Neural crest cell (in vitro differentiated cells): ENCODE measurements at places on chromosomes 4 and X. TPM values are rescaled to one million over a fixed set of nuclear protein-coding genes. Genes with fewer than 3 reads are reported as not detected.
A peak's percentile ranks its signal among the peaks of the same experiment; 100 is the strongest.

DNA sequence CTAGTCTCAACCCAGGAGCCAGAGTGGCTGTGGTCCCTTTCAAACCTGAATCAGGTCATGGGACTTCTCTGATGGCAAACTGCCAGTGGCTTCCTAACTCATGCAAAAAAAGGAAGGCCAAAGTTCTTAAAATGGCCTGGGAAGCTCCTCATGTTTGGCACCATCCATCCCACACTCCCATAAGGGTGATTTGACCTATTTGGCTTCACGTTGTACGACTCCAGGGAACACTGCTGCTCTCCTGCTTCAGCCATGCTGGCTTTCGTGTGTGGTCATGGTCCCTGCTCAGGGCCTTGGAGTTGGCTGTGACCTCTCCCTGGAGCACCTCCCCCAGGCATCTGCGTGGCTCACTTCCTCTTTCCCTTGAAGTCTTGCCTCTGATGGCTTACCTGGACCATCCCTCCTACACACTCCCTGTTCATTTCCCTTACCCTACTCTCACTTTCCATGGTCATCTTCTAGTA, 12.8 kb upstream of the TMSB4X start:
- DNase-seq, result no peak

DNA sequence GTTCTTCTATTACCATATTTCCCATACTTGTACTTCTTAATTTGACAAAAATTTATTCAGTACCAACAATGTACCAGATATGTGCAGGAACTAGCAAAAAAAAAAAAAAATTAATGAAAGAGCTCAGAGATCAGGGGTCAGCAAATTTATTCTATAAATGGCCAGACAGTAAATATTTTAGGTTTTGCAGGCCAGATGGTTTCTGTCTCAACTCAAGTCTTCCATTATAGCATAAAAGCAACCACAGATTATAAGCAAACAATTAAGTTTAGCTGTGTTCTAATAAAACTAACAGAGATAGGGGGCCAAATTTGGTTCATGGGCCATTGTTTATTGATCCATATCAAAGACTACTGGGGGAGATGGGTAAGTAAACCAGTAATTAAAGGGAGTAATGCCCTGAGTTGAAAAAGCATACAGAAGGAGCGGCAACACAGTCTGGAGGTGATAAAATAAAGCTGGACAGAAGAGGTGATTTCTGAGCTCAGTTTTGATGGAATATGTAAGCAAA, 19.3 kb downstream of the NEK1 start:
- no peak for DNase-seq

The GASK1B gene
- 8.7 and 8.8 TPM in 2 replicates for total RNA-seq

- DNase-seq, result no peak
These were observed 17.3 kb downstream of the PGAM4 start for GRCh38 chrX:77952173-77952572.

- DNase-seq, result peak; percentile 51
These were observed 667.6 kb downstream of the PCDH18 start for GRCh38 chr4:136864604-136865185.
